Stimulated activated CD4-positive, alpha-beta T cell treated with anti-CD3 and anti-CD28 coated beads, TNF-alpha, amount 100 ng/mL, for 1 hour (primary cell): ENCODE measurements at places on chromosomes 7 and 10.

DNA sequence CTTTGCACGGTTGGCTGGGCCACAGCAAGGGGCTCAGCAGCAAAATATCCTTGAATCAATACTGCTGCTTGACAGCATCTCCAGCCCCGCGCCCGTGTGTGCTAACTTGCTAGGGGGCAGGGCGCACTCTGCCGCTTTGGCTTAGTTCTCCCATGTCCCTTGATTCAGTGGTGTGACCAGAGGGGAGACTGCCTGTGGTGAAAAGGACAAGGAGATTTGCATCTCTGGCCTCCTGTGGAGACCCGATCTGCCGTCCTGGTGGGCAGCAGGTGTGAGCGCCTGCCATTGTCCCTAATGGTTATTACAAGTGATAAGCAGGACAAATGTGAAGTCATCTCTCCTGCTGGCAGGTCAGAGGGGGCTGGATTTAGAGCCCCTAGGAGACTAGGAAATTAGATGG, 500.2 kb upstream of the GALNT17 start:
- DNase-seq: no peak

GRCh38 chr10:68647672-68648341, 73.2 kb upstream of the CCAR1 start:
- no peak for DNase-seq

- no peak for DNase-seq
Measured at GRCh38 chr10:59702347-59702746, 7.3 kb downstream of the SLC16A9 start.

GRCh38 chr7:2425749-2426148, 22.3 kb downstream of the CHST12 start:
- no peak for DNase-seq

DNA sequence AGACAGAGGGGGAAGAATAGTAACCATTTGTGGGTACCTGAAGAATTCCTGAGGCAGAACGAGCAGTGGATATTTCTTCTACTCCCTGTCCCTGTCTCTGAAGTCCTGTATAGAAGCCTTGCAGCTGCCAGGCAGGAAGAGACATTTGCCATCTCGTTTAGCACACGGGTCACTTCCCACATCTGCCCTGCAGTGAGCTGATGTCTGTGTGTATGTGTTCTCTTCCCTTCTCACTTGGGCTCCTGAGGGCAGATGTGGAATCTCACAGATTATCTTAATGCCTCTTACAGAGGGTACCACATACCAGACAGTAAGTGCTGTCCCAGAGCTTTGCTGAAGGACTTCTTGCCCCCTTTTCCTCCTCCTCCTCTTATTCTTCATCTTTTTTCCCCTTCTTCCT, 14.1 kb upstream of the TRPV6 start:
- DNase-seq: no peak

DNA sequence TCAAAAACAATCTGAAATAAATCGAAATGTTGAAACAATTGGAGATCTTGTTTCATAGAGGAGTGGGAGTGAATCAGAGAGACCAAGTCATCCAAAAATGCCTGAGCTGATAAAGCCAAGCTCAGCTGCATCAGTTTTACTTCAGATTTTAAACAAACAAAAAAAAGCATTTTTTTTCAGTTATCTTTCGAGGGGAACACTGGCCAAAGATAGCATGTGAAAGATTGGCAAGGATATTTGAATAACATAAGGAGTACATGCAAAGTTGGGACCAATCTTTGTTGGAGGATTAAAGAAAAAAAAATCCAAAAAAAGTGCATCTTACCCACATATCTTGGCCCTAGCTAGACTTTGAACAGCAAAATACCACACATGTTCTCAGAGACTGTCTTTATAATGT, 47.2 kb downstream of the RHOBTB1 start:
- DNase-seq: no peak

GRCh38 chr7:67781841-67782240, 785.2 kb downstream of the TYW1 start:
- DNase-seq: no peak

- DNase-seq: no peak
Measured at GRCh38 chr7:81957517-81957916, 187.7 kb upstream of the HGF start.

DNA sequence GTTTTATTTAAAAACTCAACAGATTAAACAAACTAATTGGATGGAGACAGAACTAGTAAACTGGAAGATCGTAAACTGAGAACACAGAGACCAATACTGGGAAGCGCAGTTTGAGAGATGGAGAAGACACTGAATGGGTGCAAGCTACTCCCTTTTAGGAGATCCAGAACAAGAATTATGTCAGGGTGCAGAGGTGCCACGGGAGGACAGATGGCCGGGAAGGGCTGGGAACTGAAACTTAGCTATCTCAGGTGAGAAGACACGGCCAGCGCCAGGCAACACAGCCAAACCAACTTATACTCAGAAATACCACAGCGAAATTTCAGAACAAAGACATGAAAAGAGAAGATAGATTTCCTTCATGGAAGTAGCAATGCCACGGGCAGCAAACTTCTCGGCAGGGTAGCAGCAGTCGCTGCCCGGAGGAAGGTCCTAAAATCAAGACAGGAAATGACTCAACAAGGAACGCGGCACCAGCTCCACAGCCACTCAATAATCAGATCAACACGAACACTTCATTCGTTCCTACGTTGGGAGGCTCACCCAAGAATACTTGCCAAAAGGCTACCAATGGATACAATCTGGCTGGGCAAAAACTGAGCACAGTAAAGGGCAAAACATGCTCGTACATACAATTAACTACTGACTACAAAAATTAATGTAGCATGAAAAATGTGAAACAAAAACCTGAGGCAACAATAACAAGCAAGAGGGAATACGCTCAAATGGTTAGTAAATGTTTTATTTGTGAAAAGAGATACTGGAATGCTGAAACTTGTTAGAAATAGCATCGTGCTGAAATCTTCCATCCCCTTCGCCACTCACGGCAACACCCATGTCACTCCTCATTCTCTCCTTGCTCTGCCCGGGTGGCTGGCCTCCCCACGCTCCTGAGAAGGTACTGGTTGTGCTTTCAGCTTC, 2.2 kb upstream of the LRRC27 start:
- DNase-seq: no peak

DNA sequence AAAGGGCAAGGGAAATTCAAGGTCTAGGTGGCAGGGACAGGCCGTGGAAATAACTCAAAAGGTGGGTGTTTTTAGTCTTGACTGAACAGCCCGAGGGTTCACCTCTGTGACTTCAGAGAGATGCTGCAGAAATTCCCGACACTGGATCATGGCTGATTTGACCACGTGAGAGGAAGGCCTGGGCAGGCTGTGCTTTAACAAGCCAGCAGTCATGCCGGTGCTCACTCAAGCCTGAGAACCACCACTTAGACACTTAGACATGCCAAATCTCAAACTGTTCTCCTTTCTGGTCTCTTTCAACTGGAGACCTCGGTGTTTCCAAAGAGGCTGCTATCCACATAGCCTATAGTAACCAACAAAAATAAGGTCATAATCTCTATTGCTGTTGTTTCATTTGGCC, 15.4 kb downstream of the TECTB start:
- DNase-seq: no peak

- DNase-seq: no peak
Measured at GRCh38 chr10:71029907-71030306, 141.5 kb upstream of the PCBD1 start.

GRCh38 chr7:126065766-126066165, 1136.1 kb upstream of the POT1 start:
- no peak for DNase-seq

DNA sequence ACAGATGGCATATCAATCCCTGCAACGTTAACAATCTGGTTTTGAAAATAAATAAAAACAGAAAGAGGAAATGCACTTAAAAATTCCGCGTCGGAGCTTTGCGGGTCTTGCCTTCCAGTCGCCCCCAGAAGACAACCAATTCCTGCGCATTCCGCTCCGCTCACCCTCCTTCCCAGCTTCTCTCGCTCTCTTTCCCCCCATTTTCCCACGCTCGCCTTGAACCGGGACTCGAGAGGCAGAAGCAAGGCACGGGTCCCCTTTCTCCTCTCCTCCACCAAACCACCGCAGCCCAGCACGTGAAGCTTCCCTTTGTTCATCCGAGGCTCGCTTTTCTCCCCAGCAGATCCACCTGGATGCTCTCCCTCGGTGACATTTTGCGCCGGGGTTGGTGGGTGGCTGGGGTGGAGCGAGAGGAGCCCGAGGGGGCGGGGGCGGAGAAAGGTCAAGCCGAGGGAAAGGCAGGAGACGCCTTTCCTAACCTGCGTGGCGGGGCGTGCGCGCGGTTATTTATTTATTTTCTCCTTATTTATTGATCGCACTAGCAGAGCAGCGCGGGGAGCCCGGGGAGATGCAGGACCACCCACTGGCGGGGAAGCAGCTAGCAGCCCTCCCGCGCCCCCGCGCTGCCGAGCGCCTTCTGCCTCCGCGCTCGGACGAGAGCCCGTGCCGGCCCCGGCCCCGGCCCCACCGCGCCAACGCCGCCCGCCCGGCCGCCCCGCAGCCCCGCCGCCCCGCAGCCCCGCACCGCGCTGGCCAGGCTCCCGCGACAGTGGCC, at the start of gene KCND2:
Gene KCND2, plus strand, starts transcription at position 475 of the 775 bp plus-strand sequence.
- no peak for DNase-seq
